BE2C (cell line): ENCODE measurements at places on chromosomes 6 and 20.

- no peak for DNase-seq
Measured at GRCh38 chr6:82963191-82963925, 102.3 kb downstream of the UBE3D start.

- DNase-seq = no peak
Measured at GRCh38 chr6:63677282-63677681, 41.7 kb downstream of the PHF3 start.

DNA sequence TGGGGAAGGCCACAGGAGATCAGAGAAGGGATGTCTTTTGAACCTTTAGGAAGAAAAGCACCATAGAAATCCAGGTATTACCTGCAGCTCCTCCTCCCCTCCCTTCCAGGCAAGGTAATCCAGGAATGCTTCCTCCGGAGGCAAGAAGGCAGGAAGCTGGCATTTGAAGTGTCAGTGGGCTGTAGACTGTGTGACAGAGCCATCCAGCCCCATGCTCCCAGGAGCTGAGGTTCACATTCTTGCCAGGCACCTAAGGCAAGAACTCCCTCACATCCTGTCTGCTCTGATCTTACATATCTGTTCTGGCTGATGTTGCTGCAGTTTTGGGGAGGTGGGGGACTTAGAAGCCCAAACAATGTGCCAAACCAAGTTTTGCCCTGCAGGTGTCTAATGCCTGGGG is 27.8 kb upstream of the SCUBE3 start:
- no peak for DNase-seq

DNA sequence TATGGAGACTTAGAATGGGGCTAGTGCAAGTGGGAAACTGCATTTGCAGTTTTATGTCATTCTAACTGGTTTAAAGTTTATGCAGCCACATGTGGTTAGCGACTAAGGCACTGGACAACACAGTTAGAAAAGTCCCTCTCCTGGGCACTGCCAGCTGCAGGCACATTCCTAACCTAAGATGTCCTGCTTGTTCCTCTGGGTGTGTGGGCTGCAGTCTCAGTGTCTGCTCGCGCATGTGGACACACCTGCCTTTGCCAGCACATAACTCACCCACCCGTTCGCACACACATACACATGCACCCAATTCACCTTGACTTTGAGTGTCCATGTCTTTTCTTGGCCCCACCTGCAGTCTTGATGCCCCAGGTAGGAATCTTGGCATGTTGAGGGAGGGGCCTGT is 18.5 kb upstream of the SLC22A2 start:
- no peak for DNase-seq

DNA sequence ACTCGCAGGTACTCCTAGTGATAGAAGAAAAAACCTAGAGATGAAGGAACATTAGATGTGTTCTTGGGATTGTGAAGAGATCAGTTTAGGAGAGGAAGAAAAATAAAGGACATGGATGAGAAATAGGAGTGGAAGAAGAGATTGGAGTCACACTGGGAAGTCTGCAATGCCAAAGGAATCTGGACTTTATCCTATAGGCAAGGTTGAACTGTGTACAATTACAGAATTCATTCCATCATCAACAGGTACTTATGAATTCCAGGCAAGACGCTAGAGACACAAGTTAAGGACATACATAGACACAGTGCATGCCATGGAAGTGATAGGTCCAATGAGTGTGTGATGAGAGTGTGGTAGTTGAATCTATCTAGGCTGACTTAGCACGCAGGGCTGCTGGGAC is 101.3 kb downstream of the EDN1 start:
- no peak for DNase-seq

GRCh38 chr6:170222498-170223471 is 68.1 kb downstream of the DLL1 start:
- no peak for DNase-seq

DNA sequence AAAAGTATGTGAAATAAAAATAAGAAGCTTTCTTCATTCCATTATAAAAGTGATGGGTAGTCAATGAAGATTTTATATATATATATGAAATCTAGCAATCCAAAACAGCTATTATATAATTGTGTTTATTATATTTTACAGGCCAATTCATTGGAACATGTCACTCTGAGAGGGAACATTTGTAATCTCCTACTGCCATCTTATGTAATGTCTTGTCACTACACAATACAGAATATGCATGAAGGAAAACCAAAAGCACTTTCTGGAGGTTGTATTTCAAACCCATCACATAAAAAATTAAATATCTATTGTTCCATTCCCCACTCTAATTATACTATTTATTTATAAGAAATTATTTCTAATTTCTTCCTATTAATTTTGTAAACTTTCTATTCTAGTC is 31.5 kb upstream of the IRAK1BP1 start:
- no peak for DNase-seq

- no peak for DNase-seq
Measured at GRCh38 chr6:4327841-4328240, 192.5 kb upstream of the ECI2 start.
